ENCODE measurements at places on chromosomes 11 and 22.

GRCh38 chr11:1828542-1828941 lies 6.2 kb upstream of the SYT8 start:
- DNase-seq = no peak

DNA sequence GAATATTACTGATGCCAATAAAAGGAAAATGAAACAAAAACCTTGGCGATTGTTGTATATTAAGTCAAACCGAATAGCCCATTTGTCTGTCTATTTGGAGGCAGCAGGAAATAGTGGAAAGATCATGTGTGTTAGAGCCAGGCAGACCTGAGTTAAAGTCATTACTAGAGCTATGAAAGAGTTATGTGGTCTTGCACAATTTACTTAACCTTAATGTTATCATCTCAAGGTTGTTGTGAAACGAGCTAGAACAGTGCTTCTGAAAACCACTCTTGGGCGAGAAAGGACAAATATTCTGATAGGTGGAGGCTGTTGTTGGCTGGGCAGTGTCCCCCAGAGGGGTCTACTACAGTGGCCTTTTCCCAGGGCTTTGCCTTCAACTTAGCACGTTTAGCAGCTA lies 60.0 kb upstream of the NUP160 start:
- DNase-seq = no peak

DNA sequence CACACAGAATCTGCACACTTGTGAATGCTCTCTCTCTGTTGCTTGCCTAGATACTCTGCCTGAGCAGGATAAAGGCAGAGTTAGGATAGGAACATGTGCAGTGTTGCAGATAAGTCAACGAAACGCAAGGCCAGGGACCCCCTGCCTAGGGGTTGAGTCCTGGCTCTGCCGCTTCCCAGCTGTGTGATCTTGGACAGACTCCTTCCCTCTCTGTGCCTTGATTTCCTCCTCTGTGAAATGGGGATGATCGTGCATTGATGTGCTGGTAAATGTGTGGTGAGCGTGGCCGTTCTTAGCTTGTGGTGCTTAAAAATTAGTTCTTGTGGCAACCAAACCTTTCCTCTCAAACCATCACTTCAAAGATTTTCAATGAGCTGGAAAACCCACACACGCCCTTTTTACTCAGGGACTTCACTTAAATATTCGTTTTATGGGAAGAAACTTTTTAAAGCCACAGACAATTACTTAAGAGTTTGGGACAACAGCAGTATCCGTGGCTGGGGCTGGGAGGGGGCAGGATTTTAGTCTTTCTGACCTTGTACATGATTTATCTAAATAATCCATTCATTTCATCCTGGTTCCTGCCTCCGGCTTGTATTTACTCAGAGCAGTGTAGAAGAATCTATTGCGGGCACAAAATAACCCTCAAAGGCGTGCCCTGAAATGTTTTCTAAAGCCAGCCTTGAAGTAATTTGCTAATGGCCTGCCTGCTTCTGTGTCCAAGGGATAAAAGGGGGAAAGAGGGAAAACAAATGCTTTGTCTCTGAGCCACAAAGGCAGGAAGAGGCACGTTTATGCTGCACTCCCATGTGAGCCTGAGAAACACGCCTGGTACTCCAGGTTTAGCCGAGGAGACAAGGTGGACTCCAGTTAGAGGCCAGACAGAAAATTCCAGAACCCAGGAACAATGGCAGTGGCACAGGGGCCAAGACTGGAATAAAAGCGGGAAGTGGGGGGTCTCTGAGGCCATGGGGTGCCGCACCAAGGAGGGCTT lies 85.0 kb upstream of the CRYBB3 start:
- DNase-seq = no peak

DNA sequence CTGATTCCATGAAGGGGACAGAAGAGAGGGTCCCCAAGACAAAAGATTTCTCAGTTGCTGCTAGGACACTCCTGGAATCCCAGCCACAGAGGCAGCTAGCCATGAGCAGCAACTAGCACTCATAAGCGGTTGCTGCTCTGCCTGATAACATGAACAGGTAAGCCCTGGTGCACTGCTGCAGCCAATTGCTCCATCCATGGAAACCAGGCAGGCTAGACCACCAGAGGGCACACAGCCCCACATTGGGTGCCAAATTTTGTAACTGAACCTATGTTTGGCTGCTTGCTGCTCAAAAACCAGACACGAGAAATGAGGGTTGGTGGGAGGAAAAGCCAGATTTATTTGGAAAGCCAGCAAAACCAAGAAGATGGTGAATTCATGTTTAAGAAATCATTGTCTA lies 21.9 kb upstream of the QSER1 start:
- DNase-seq = no peak

GRCh38 chr11:121194731-121195596 lies 93.9 kb downstream of the TECTA start:
- DNase-seq = peak; percentile 40
